ENCODE measurements at places on chromosomes 2 and 18.

GRCh38 chr2:120892967-120893667, 157.4 kb downstream of the GLI2 start:
- no peak for DNase-seq

DNA sequence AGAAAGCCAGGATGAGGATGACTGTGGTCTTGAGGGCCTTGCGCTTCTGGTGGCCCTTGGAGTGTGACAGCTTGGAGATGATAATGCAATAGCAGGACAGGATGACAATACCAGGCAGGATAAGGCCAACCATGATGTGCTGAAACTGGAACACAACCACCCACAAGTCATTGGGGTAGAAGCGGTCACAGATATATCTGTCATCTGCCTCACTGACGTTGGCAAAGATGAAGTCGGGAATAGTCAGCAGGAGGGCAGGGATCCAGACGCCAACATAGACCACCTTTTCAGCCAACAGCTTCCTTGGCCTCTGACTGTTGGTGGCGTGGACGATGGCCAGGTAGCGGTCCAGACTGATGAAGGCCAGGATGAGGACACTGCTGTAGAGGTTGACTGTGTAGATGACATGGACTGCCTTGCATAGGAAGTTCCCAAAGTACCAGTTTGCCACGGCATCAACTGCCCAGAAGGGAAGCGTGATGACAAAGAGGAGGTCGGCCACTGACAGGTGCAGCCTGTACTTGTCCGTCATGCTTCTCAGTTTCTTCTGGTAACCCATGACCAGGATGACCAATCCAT, 2.7 kb downstream of the CXCR4 start:
- no peak for DNase-seq

DNA sequence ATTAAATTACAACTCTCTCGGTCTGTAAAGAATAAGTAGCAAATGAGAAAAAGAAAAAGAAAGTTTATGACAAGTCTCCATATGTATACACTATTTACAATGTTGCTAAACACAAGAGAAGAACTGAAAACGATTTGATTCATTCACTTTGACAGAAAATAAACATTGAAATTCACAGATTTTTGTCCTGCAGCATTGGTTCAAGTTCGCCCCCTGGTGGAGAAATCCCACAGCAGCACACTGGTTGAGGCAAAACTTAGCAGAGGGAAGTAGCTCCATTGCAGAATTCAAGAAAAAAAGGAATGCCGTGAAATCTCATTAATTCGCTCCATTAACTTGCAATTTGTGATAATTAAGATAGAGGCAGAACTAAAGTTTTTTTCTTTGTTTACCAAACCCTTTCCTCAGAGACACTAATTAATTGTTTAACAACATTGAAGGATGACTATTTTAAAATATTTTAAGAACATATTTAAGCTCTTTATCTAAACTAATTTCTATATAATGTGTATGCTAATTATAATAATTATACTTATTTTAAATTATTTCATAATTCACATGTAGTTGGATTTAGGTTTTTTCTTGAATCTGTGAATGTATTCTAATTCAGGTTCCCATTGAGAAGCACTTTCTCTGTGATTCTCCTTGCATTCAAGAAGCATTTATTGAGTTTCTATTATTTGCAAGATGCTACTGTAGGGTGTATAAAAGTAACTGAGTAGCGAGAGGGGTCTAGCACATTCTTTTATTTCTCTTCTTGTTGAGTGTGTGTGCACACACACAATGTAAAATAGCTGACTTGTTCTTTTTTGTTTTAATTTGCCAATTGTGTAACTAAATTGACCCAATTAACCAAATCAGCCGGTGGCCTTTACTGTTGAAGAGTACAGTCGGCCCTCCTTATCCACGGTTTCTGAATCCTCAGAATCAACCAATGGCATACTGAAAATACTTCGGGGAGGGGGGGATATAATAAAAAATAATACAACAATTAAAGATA, 74.1 kb downstream of the COL4A3 start:
- peak; percentile 20 for DNase-seq

DNA sequence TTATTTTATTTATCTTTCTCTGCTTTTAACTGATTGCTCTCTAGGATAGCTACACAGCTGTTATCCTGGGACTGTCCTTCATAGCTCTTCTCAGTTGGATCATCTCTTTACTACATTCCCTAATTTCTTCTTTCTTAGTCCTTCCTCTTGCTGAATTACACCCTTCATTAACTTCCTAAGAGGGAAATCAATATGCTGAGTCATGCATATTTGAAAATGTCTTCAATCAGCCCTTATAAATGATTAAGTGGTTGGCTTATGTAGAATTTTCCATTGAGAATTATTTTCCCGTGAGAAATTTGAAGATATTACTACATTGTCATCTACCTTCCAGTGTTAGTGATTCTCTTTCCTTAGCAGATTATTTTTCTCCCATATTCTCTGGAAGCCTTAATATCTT, 214.2 kb downstream of the SOCS6 start:
- DNase-seq = no peak

DNA sequence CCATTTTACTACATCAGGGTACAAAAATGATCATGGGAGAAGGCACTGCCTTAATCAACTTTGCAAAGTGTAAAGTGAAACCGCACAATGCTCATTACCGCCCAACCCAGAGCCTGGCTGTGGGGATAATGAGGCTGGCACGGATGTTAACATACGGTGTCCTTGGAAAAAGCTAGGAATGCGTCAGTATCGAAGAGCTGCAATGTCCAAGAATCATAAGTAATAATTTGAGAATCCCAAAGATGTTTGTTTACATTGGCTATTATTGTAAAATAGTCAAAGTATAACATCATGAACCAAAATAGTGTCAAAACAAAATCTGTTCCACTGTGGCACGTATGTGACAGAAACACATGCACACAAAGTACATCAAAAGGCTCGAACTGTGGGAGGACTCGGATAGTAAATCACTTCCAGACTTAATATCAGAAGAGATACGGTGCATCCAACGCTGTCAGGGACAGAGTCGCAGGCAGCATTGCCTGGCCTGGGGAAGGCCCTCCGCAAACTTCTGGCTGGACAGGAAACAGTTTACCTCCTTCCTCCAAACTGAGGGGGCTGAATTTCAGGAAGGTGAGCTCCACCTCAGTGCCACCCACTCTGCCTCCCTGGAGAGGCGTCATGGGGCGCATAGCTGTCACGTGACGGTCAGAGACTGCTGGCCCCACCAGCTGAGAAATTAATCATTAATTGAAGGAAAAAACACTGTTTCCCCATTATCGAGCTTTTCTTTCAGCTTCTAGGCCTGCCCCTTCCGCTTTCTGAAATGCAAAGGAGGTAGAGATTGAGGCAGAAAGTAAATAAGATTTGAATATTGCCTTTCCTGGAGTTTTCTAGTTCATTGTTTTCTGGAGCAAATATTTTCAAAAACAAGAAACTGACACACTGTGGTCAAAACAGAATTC, 1.8 kb upstream of the ID2 start:
- DNase-seq = no peak

DNA sequence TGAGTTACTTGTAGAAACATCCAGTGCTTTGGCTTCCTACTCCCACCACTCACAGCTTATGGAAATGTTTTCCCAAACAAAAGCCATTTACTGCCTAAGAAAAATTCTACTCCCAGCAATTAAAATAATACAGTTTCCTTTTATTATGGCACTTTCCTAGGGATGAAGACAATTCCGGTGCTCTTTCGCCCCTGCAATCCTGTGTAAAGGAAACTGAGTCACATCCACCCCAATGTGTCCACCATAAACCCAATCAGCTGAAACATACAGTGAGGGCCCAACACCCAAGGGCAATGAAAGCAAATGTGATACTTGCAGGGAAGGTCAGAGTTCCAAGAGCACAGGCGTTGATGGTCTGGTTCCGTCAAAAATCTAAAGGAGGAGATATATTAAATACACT, 62.0 kb upstream of the ST3GAL5 start:
- DNase-seq = no peak

GRCh38 chr2:177545981-177546585, 153.5 kb downstream of the AGPS start:
- no peak for DNase-seq

DNA sequence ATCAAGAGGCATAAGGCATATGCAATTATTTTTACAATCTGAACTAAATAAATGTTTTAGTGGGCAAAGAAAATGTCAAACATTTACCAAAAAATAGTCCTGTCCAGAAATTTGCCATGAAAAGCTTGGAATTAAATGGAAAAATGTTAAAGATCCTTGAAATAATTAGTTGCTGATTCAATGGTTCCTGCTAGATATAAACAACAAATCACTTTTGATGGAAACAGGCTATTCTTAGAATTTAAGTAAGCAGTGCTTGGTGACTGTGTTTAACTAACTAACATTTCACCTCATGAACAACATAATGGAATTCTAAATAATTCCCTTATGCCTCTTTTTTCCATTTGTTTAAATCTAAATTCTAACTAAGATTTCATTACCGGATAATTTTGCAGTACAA, 3.9 kb downstream of the RND3 start:
- DNase-seq = no peak

DNA sequence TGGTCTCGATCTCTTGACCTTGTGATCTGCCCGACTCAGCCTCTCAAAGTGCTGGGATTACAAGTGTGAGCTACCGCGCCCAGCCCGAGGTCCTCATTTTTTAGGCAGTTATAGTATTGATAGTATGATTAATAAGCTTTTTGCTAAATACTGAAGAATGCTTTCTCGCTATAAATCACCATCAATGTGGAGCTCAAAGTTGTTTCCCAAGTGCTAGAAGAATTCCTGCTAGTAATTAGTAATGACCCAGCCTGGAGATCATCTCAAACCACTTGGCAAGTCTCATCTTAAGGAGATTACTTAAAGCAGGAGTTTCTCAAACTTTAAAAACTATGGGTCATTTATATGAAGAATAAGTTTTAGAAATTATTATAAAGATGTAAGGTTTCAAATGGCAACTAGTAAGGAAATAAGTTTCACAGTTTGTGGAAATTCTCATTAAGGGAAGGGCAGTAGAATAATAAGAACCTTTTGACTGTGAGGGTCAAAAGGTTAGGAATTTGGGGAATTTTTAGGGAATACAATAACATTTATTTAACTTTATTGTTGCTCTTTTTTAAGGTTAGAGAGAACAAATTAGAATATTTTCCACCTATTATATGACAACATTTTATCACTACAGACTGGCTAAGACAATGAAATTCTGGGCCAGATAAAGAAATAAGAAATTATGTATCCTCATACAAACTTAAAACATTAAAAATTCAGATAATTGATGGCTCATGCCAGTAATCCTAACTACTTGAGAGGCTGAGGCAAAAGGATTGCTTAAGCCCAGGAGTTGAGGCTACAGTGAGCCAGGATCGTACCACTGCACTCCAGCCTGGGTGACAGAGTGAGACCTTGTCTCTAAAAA, 148.6 kb upstream of the MAP3K20 start:
- no peak for DNase-seq

DNA sequence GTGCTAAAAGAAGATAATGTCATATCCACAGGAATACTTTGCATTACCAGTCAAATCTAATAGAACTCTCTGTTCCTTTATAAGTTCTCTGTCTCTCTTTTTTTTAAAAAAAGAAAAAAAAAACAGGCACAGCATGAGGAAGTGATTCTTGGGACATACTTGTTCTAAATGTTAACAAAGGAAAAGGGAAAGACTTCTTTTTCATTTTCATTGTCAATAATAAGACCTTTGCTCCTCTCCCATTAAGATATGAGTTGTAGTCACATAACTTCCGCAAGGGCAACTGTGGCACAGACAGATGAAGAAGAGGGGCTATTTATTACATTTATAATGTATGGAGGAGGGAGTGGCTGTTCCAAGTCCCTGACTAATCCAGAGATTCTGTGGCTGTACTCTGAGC, 4.7 kb downstream of the CD302 start:
- no peak for DNase-seq

DNA sequence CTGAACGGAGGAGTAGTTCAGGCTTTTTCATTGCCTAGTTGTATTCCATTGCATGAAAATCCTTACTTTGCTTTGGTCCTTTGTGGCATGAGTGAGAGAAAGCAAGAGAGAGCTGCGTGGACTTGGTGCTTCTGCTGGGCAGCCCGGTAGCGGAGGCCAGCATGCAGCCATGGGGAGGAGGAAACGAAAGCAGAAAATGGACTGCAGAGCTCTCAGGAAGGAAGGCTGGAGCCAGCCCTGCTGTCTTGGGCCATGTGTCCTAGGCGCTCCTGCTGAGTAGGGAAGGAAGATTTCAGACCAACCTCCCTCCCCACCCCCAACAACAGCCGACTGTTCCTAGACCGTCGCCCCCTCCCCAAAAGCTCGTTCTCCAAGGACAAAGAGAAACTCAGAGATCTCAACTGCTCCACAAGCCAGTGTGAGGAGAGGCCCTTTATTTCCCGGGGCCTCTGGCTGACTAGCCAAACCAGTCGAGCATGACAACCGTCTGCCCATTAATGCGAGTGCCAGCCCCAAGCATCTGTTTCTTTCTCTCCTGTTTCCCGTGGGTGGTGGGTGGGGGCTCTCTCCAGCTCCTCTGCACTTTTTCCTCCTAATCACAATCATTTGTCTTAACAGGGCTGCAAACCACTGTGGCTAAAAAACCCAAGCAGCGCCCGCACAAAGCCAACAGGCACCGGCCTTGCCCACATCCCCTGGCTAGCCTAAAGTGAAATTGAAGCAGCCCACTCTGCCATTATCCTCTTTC, 66.8 kb upstream of the FZD7 start:
- DNase-seq = peak; percentile 84

GRCh38 chr2:9991221-9991620, 39.7 kb downstream of the GRHL1 start:
- no peak for DNase-seq

- DNase-seq = no peak
These were observed 2185.6 kb upstream of the CELF4 start for GRCh38 chr18:39751161-39751560.

DNA sequence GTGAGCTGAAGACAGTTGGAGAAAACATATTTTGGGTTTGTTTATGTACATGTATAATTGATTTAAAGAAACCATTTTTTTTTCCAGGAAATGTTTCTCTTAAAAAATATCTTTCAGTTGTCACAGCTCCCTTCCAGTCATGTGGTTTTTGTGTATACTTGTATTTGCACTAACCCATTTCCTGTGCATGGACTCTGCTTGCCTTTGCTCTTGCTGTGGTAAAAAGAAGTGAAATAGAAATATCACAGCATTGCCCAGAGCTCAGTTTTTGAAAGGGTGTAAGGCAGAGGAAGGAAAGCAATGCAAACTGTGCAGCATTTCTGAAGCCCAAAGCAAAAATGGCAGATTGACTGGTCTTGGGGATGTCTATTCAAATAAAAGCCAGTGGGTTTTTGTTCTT, 10.4 kb upstream of the DOCK10 start:
- no peak for DNase-seq

Data from cerebellum (tissue), 4 donors.